ENCODE measurements at places on chromosomes 13 and 19.

DNA sequence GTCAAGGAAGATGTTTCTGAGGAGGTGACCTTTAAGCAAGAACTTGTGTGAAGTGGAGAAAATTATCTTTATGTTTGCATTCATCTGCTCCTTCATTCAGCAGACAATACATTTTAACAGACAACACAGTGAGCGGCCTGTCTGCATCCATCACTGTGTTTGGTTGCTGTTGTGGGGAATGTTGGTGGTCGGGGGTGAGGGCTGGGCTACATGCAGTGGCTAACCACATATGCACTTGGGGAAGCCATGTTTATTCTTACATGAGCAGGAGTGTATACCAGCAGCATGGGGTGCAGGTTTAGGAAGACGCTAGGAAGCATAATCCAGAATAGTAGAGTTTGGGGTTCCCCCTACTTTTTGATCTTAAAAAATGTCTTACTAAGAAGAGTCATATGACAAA is 66.4 kb downstream of the DHRS12 start:
- no peak for DNase-seq

GRCh38 chr13:112779856-112780604 is 90.2 kb downstream of the ATP11A start:
- no peak for DNase-seq

DNA sequence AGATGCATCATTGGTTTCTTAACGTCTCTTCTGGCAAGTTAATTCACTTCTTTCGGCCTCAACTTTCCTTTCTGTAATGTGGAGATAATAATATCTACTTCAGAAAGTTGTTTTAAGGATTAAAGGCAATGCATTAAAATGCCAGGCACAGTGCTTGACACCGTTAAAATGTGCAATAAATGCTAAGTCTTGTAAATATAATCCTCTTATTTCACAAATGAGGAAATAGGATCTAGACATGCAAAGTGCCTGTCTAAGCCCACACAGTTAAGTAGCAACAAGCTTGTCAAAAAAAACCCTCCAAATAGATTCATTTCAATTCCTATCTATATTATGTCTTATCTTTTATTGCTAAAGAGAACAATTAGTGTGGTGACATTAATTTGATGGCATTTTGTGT is 86.4 kb upstream of the TSC22D1 start:
- no peak for DNase-seq

- DNase-seq: no peak
These were observed 269.3 kb downstream of the POU4F1 start for GRCh38 chr13:78334059-78334458.

- DNase-seq: peak; percentile 62
These were observed 1.8 kb upstream of the CEACAM8 start for GRCh38 chr19:42596391-42597072.

DNA sequence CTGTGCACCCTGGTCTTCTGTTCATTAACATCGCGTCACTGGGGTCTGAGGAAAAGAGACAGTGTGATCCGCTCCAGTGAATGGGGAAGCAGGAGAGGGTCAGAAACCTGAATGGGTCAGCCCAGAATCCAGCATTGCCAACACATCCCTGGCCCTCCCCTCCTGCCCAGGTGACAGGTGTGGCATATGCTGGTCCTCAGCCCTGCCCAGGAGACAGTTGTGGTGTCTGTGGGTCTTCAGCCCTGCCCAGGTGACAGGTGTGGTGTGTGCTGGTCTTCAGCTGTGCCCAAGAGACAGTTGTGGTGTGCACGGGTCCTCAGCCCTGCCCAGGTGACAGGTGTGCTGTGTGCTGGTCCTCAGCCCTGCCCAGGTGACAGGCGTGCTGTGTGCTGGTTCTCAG is 8.0 kb downstream of the TFDP1 start:
- no peak for DNase-seq

- DNase-seq: no peak
These were observed 8.0 kb downstream of the CYP4F22 start for GRCh38 chr19:15516363-15516762.

DNA sequence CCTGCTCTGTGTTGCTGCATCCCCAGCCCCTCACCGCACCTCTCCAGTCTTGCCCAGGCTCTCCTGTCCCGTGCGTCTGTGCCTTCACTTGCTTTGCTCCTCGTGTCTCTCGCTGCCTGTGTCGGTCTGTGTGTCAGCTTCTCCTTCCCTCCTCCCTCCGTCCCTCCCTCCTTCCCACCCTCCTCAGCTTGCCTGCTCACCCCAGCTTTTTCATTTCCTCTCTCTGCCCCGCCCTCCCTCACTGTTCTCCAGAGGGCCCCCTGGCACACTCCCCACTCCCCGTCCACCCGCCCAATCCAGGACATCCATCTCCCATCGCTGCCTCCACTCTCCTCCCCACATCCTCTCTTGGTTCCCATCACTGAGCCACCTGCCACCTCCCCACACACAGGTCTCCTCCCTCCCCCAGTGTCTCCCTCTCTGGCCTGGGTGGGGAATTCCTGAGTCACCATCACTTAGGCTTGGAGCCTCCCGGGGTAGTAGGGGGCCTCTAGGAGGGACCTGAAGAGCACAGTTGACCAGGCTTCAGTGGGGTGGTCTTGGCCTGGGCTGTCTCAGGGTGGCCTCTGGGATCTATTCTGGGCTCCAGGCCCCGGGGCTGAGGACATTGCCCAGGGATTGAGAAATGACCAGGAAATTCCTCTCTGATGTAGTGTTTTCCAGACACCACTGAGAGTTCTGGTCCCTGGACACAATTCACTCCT is at the start of gene PTGIR:
TSS of gene PTGIR (minus strand) at position 132 of the 704 bp plus-strand sequence. CDS start 864 bp downstream, outside the sequence.
- no peak for DNase-seq

GRCh38 chr13:99959540-99960230 is 11.9 kb downstream of the ZIC5 start:
- no peak for DNase-seq

- no peak for DNase-seq
These were observed 358.7 kb downstream of the RFC3 start for GRCh38 chr13:34176633-34177032.

DNA sequence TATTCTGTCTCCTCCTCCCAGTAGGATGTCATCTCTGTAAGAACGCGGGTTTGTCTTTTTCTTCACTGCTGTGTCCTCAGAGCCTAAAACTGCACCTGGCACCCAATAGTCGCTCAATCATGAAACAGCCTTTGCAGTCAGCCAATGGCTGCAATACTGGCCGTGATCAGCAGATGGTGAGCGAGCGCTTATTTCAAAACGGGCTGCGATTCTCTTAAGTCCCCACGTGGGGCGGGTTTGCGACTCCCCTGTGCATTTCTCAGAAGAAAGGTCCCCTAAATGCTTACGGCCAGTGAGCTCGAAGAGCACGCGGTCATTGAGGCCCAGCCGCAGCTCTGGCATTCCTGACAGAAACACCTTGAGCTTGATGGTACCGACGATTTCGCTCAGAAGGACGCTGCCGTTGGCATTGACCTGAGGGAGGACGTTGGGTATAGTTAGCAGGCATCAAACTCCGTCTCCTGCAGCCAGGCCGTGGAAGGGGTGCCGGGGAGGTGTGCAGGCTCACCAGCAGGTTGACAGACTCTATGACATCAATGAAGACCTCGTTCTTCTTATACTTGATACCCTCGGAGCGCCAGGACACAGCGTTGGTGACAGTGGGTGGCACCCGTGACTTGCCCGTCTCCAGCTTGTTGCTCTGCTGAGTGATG is 6.0 kb downstream of the AP1M2 start:
- DNase-seq: peak; percentile 98

GRCh38 chr19:15398501-15399233 is 19.1 kb upstream of the AKAP8 start:
- no peak for DNase-seq

- DNase-seq: peak; percentile 77
These were observed 7.1 kb upstream of the CIRBP start for GRCh38 chr19:1261798-1262622.

DNA sequence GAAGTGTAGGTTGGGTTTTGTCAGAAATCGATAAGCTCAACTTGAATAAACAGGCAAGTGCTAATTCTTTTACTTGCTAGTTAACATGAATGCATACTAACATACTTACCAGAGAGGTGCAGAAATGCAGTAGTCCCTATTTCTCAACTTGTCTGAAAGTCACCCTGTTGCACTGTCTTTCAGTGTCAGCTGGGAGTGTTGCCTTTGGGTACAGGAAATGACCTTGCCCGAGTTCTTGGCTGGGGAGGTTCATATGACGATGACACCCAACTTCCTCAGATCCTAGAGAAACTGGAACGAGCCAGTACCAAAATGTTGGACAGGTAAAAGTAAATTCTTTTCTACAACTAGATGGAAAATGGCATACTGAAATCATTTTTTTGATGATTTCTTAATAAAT is 103.5 kb upstream of the AKAP11 start:
- no peak for DNase-seq

- no peak for DNase-seq
These were observed 44.8 kb downstream of the DNM2 start for GRCh38 chr19:10762656-10763055.

DNA sequence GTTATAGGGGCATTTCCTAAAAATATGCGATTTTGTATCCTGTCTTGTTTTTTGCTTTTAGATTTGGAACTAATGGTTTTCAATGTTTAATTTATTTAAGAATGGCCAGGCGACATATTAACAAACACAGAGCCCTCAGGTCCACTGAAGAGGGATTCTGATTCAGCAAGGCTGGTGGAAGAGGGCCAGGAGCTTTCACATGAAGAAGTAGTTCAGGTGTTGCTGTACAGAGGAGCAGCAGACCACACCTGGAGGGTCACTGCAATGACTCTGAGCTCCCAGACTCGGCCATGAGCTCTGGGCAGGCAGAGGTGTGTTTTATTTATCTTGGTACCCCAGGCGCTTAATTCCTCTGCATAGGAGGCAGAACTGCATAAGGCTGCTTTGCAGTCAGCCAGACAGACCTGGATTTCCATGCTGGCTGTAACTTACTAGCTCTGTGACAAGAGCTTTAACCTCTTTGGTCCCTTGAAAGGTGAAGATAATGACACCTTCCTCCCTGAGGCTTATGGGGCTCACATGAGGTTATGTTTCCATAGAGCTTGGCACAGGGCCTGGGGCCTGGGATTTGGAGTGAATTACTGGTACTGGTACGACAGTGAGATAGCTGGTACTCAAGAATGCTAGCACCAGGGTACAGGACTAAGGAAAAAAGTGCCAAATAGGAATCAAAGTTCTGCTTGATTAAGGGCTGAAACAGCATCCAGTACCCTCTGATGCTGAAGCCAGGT is 184.7 kb downstream of the OXGR1 start:
- no peak for DNase-seq
